Hepatocyte (in vitro differentiated cells): ENCODE measurements at places on chromosomes 7 and 10. TPM values are rescaled to one million over a fixed set of nuclear protein-coding genes. Genes with fewer than 3 reads are reported as not detected.

Gene COG5
- 53.5 and 82.2 TPM in 2 replicates for total RNA-seq

Gene MMP21
- total RNA-seq, result not detected in 2 replicates

Gene GIMAP6
- total RNA-seq, result 0.27 and 1.0 TPM in 2 replicates

DNA sequence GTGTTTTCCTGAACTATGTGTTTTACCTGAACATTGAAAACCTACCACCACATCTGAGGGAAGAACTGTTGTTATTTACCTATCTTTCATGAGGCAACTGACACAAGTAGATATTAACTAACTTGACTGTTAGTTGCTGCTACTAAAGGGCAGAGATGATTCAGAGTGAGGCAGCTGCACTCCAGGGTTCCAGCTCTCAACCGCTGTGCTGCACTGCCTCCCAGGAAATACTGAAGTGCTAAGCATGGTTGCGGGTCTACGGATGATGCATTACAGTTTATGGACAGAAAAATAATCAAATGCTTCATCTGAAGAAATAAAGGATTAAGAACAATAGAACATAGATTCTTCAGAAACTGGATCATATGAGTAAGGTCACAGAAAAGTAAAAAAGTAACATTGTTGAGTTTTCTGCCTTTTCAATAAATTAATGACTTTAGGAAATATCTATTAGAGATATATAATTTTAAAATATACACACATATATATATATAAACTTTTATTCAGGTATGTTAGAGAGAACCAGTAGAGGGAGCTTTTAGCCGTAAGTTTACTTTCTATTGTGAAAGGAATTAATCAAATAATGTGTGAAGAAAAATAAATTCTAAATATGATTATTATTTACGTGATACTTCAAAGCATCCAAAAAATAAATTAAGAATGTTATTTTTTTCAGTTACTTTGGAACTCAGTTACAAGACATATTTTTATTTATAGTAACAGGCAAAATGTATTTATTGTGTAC is 620.0 kb downstream of the CNTNAP2 start:
- DNase-seq, result peak; percentile 6

DNA sequence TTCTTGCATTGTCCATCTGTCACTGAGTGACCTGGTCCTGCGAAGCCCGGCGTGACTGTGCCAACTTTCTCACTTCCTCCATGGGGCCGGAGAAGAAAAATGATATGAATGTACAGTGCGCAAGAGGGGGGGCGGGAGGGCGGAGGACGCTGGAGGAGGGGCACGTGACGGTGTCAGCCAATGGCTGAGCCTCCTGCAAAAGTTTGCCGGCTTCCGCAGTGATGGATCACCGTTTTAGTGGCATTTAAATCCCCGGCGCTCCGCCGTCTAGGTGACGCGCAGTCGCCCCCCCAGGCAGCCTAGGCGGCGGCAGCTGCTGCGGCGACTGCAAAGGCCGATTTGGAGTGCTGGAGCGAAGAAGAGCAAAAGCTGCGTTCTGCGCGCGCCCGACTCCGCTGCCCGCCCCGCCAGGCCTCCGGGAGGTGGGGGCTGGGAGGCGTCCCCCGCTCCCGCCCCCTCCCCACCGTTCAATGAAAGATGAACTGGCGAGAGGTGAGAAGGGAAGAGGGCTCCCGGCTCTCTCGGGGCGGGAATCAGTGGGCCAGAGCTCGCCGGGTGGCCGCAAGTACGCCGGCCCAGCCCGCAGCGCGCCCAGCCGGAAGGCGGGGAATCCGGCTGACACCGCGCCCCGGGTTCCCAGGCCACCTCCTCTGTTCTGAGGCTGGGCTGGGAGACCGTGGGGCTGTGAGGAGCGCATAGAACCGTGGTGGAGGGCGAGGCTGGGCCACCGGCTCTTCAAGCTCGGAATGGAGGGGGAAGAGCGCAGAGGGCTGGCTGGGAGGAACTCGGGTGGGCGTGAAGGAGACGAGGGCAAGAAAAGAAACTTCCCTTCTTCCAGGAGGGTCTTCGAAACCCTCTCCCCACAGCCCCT is at the start of gene HOXA1:
TSS of gene HOXA1 (minus strand) at position 104 of the 871 bp plus-strand sequence. CDS start at position 16, 88 bp downstream.
- DNase-seq, result peak; percentile 86

DNA sequence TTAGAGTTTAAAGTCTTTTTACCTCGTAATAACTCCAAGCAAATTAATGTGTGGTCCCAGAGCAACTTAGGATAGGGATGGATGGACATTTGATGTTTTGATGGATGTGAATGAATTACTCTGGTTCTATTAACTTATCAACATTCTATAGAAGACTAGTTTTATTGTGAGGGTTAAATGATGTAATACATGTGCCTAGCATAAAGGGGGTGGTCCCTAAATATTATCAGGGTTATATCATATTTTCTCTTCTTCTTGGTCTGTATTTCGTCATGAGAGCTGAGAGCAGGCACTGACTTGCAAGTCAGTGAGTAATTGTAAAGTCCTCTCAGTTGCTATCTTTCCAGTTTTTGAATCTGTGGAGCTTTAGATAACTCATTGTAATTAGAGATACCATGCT is 219.3 kb downstream of the GATA3 start:
- no peak for DNase-seq

GRCh38 chr7:12788591-12788990 is 101.2 kb downstream of the ARL4A start:
- no peak for DNase-seq

DNA sequence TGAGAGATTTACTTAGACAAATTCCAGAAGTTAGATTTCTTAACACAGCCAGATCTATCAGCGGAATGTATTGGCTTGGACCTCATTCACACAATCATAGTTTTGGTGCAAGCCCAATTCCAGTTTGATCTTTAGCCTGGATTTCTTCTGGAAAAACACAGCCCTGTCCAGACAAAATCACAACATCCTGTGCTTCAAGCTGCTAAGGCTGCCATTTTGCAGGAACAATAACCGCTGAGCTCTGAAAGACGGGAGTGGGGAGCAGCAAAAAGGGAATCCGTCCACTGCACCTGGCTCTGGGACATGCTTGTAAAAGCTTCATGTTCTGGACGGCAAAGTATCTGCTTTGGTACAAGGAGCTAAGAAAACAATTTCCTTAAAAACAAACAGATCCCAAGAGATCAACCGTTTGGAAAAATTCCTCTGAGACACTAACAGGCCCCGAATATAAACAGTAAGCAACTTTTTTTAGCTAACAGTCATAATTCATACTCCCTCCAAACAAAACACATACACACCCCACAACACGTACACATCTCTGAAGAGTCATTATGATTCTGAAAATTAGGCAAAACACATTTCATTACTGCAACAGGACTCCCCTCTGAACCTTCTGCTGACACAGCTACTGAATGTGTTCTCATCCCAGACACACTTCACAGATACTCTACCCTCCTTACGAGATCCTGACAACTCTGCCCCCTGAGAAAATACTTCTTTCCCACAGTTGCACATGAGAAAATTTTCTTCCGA is 32.4 kb downstream of the ITIH5 start:
- DNase-seq, result no peak

- DNase-seq, result no peak
These were observed 106.1 kb downstream of the PRKCQ start for GRCh38 chr10:6473901-6474370.

DNA sequence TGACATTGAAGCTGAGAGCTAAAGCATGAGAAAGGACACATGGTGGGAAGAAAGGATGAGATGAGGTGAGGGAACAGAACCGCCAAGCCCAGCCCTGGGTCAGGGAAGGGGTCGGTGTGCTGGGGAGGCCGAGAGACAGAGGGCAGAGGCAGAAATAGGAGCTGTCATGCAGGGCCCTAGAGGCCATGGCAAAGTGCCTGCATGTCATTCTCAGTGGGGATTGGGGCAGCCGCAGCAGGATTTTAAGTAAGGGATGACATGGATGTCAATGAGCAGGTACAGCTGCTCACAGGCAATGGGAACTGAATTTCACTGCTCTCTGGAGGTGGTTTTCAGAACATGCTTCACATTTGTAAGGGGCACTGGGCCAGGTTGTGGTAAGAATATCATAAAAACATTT is 227.4 kb downstream of the RAB11FIP2 start:
- DNase-seq, result no peak

DNA sequence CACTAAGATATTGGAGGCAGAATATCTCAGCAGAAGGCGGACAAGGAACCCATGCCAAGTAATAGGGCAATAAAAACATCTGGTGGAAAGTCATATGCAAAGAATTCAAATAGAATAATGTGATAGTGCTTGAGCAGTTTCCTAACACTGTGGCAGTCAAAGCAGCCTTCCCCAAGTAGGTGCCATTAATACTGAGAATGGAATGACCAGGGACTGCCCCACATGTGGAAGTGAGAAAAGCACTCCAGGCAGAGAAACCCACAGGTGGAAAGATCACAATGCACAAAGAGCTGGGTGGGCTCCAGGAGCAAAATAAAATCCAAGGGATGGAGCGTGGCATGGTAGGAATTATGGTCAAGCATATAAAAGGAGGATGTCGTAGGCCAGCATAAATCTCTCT is 64.4 kb upstream of the NME8 start:
- no peak for DNase-seq

- no peak for DNase-seq
These were observed 163.0 kb upstream of the PPP2R2D start for GRCh38 chr10:131737543-131738395.
